ENCODE measurements at places on chromosomes 16 and 17.
A peak's percentile ranks its signal among the peaks of the same experiment; 100 is the strongest.

DNA sequence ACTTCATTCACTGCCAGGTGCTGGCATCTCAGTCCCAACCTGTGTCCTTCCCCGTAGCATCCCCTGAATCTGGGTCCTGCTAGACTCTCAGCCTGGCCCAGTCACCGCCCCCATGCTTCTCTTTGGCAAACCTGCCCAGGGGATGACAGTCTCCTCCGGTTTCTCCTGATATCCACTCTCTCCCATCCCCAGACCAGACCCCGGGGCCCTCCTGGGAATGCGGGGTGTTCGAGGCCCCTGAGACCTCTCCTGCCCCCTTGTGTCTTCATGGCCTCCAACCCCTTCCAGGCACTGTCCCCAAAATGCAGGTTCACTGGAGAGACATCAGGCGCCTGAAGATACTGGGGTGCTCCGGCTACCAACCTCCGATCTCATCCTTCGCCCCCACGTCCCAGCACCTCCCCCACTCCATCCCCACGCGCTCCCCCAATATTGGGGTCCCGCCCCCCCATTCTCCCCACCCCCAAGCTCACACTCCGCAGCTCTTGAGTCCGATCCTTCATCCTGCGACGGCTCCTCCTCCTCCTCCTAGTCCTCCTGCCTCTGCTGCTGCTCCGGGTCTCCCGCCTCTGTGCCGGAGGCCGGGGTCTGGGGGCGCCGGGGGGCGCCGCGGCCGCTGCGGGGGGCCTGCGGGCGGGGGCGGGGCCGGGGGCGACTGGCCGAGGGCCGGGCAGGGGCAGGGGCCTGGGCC lies 399 bp downstream of the STX1B start:
- no peak for DNase-seq

- DNase-seq: peak; percentile 88
These were observed 6.7 kb downstream of the CCDC57 start for GRCh38 chr17:82205720-82206508.

GRCh38 chr16:31877876-31878642 lies 4.5 kb downstream of the ZNF267 start:
- no peak for DNase-seq

- DNase-seq: no peak
These were observed 223.9 kb upstream of the HS3ST3A1 start for GRCh38 chr17:13825526-13826040.

GRCh38 chr16:28163699-28164098 lies 48.1 kb downstream of the XPO6 start:
- DNase-seq: no peak

- no peak for DNase-seq
These were observed 30.3 kb upstream of the CAPN15 start for GRCh38 chr16:497258-497657.

GRCh38 chr17:28549236-28550132 lies 2.9 kb downstream of the UNC119 start:
- peak; percentile 80 for DNase-seq

- DNase-seq: no peak
These were observed 3.6 kb downstream of the LRRC75A start for GRCh38 chr17:16488186-16488967.

- no peak for DNase-seq
These were observed 4.4 kb downstream of the EPN3 start for GRCh38 chr17:50536683-50537646.

DNA sequence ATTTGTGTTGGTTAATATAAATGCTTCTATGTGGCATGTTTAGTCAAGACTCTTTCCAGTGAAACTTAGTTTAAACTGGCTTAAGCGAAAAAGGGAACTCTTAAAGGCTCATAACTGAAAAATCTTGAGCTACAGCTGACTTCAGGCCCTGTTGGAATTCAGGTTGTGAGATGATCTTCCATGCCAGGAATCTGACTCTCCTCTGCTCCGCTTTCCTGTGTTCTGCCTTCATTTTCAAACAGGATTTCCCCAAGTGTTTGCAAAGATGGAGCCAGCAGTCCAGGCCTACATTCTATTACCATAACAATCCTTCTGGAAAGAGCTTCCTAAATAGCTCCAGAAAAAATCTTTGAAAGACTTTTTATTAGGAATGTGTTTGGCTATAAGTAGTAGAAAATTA lies 134.9 kb downstream of the NLK start:
- no peak for DNase-seq

DNA sequence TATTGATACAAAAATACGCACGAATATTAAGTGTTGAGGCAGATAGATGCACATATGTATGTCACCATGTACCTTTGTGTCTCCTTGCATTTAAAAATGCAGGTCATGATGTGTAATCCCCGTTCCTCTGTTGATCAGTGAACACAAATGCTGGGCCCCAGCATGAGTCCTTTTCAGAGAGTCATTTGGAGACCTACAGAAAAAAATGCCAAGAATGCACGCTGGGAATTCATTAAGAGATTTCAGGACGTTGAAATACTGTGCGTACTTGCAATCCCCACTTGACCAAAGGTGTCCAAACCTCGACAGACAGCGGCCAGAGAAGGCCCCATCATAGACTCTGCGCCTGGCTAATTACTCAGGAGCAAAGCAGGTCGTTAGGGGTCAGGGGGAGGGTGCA lies 496.0 kb downstream of the MAF start:
- no peak for DNase-seq

GRCh38 chr16:85565801-85566526 lies 47.2 kb upstream of the GSE1 start:
- no peak for DNase-seq

DNA sequence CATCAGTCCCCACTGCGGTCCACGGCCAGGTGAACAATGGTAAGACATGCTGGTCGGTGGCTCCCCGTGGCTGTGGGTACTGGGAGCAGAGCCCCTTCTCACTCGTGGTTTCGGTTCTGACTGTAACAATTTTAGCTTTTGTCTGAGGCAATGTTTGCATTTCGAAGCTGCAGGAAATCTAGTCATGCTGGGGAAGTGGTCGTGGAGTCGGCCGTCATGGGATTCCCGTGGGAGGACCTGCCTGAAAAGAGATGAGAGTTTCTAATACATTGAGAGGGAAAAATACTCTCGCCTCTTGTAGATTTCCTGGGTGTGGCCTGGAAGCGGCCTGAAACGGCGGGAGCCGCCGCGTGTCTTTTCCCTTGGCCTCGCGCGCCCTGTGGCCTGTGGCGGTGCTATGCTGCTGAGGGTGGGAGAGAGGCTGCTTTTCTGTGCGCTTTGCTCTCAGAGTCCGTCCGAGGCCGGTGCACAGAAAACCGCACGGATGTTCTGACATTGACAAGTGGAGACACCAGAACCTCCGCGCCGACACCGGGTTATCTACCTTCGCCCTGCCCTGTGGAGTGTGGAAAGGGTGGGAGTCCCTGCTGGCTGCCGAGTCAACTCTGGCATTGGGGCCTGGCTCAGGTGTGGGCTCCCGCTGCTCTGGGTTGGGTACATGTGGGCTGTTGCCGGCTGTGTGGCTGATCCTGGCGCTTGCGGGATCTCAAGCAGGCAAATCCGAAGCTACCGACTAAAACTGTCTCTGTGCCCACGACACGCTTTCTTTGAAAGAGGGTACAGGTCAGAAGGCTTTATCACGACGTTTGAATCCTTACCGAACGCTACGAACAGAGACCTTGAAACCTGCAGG lies 60.8 kb downstream of the WDR45B start:
- no peak for DNase-seq

DNA sequence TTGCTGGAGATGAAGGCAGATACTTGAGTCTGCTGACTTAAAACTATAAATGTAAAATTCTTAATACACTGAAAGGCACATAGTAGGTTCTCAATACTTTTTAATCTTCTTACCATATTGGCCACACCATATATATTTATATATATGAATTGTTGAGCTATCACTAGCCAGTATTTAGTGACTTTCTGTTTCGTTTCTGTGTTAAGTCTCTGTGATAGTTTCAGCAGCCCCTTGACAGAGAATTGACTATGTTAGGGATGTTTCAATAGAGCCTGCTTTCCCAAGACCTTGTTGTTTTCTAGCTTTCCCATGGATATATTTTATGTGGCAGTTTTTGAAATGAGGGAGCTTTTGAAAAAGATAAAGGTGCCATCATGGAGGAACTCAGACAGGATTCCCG lies 206.5 kb upstream of the GOT2 start:
- no peak for DNase-seq

- peak; percentile 75 for DNase-seq
These were observed 18.4 kb downstream of the LDHD start for GRCh38 chr16:75097941-75098901.

DNA sequence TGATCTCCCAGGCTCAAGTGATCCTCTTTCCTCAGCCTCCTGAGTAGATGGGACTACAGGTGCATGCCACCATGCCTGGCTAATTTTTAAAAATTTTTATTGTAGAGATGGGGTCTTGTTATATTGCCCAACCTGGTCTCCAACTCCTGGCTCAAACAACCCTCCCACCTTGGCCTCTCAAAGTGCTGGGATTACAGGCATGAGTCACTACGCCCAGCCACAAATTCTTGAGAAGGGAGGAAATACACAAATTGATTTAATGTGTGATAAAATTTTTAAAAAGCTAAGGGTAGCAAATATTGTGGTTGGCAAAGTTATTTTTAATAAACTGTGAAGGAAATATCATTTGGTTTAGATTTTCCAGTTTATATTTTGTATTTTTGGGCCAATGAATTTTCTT lies 9.6 kb downstream of the ITGAD start:
- no peak for DNase-seq

GRCh38 chr17:4786106-4786511 lies at the start of gene VMO1:
TSS of gene VMO1 (minus strand) at chr17:4786364. CDS start at chr17:4786352, 12 bp downstream.
- no peak for DNase-seq

- DNase-seq: no peak
These were observed 25.5 kb downstream of the SERPINF1 start for GRCh38 chr17:1787301-1787902.

DNA sequence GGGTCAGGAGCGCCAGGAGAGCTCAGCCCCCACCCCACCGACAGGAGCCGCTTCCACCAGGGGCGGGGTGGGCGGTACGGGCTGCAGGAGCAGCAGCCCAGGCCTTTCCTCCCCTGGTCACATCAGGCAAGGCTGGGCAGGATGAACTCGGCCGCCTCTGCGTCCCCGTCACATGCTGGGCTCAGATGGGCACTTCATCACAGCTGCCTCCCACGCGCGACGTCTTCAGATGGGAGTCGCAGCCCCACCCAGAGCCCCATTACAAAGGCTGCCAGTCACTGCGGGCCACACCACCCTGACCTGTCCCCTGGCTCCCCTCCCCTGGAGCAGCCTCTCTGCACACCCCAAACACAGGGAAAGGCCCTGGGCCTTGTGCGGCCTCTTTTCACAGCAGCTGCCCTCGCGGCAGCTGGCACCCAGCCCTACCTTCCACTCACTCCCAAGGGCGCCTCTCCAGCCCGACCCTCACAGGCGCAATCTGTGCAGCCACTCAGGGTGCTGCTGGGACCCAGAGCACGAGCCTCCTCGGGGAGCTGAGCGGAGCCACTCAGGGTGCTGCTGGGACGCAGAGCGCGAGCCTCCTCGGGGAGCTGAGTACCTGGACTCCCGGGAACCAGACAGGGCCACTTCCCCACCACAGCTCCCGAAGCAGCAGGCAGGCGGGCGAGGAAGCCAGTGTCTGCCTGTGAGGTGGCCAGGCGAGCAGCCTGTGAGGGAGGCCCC lies 4.7 kb downstream of the ZNF598 start:
- DNase-seq: no peak

GRCh38 chr17:79633993-79634813 lies 23.4 kb upstream of the RBFOX3 start:
- no peak for DNase-seq

GRCh38 chr17:44581868-44582267 lies 24.6 kb downstream of the FZD2 start:
- no peak for DNase-seq

DNA sequence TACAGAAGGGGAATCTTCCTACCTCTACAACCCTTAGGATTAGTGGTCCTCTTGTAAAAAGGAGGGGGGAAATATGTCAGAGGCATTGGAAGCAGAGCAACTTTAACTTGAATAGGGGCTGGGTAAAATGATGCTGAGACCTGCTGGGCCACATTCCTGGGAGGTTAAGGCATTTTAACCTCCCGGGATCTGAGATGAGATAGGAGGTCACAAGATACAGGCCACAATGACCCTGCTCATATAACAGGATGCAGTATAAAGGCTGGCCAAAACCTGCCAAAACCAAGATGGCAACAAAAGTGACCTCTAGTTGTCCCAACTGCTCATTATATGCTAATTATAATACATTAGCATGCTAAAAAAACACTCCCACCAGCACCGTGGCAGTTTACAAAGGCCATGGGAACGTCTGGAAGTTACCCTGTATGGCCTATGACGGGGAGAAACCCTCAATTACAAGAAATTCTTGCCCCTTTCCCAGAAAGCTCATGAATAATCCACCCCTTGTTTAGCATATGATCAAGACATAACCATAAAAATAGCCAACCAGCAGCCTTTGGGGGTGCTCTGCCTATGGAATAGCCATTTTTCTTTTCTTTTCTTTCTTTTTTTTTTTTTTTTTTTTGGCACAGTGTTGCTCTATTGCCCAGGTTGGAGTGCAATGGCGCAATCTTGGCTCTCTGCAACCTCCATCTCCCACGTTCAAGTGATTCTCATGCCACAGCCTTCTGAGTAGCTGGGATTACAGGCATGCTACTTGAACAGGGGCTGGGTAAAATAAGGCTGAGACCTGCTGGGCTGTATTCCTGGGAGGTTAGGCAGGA lies 6.2 kb upstream of the C1QTNF1 start:
- DNase-seq: no peak

- peak; percentile 47 for DNase-seq
These were observed 40.1 kb upstream of the RBBP6 start for GRCh38 chr16:24499193-24499814.

- no peak for DNase-seq
These were observed 6.8 kb upstream of the ACSM1 start for GRCh38 chr16:20704281-20704680.

- peak; percentile 76 for DNase-seq
These were observed at the start of gene PYCARD for GRCh38 chr16:31202414-31203375. TSS of gene PYCARD (minus strand) at chr16:31202760. CDS start at chr16:31202690, 70 bp downstream.

- DNase-seq: peak; percentile 69
These were observed 10.9 kb downstream of the NHERF1 start for GRCh38 chr17:74759243-74759801.

GRCh38 chr16:57310801-57311200 lies 26.3 kb upstream of the PLLP start:
- no peak for DNase-seq

DNA sequence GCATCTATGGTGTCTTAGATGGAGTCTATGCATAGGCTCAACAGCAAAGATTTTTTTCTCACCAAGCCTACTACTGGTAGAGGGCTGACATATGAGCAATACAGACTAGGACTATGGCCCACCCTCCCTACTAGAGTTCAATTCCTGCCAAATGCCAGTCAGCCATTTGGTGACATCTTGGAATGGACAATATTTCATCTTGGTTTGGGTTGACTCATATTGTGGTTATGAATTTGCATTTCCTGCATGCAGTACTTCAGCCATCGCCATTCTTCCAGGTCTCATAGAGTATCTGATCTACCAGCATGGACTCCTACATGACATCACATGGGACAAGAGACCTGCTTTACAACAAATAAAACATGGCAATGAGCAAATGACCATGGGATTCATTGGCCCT lies 778.1 kb upstream of the SOX9 start:
- DNase-seq: no peak

GRCh38 chr16:66489385-66489784 lies 60.5 kb downstream of the TK2 start:
- no peak for DNase-seq

GRCh38 chr16:90031186-90031930 lies 12.1 kb upstream of the DBNDD1 start:
- no peak for DNase-seq

- DNase-seq: no peak
These were observed 1.6 kb upstream of the CYBC1 start for GRCh38 chr17:82452162-82452561.

GRCh38 chr16:78955206-78955605 lies 645.3 kb downstream of the MAF start:
- no peak for DNase-seq

Measured in GM10248 (cell line).